ENCODE measurements at places on chromosomes 13 and 19.

DNA sequence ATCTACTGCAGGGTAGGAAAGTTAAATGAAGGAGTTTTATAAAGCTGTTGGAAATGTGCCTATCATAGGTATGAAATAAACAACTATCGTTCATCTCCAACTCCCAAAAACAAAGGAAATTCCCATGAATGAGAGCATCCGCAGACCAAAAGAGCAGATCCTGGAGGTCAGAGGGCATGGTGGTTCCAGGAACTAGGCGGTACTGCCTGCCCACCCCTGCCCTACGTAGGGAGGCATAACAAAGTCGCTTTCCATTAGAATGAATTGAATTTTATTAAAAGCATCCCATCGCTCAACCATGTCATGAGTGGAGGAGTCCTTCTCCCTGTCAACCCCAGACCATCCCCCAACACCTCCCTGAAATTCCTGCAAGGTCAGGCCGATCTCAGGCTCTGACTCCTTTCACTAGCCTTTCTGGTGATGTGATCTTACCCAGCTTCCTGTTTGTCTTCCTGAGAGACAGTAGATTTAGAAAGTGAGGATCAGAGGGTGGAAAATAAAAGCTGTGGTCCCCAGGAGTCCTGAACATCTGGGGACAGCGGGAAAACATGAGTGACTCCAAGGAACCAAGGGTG, at the start of gene CLEC4M:
CLEC4M (plus strand) TSS at position 525 of the 575 bp plus-strand sequence; CDS start at position 549, 24 bp downstream.
- no peak for DNase-seq

- no peak for DNase-seq
Observed at GRCh38 chr13:88142653-88143052, 471.5 kb downstream of the SLITRK5 start.

- no peak for DNase-seq
Observed at GRCh38 chr13:28494778-28495537, at the start of gene FLT1. Gene FLT1 (minus strand): TSS chr13:28495128. CDS start chr13:28494843, 285 bp downstream.

DNA sequence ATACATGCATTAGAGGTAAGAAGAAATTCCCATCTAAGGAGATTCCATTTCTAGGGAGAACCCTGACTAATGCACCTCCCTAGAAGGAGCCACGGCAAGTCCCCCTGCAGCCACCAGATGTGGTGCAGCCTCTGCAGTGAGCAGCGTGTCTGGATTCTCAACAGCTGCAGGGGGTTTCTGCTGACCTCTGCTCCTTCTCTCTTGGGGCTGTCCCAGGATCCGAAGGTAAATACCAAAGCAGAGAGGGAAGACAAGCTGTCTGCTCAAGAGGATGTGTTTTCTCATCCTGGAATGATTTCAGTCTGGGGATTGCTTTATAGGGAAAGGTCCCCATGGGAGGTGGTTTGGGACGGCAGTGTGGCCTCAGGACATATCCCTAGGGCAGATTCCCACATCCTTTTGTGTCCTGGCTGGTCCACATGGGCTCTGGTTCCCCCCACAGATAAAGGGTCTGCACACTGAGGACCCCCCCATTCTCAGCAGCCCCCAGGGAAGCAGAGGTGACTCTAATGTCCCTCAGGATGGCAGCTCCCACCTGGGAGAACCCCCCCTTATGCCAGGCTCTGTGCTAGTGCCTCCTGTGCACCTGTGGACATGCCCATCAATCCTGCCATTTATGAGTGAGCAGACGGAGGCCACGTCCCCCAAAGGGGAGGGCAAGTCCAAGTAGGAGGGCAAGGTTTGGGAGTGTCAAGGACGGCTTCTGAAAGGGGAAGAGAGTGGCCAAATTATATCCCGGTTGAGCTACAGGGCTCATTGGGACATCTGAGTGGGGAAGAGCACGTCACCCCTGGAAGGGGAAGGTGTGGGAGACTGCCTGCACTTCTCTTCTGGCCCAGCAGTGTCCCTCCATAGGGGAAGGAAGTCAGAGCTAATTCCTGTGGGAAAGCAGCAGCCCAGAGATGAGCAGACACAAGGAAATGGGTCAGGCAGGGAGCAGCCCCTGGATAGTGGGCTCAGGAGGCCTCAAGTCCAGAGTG, 10.2 kb upstream of the OR10H5 start:
- DNase-seq: no peak

- no peak for DNase-seq
Observed at GRCh38 chr19:39307046-39307821, 11.0 kb downstream of the IFNL1 start.

- DNase-seq: no peak
Observed at GRCh38 chr13:113537205-113537604, 46.7 kb upstream of the DCUN1D2 start.

DNA sequence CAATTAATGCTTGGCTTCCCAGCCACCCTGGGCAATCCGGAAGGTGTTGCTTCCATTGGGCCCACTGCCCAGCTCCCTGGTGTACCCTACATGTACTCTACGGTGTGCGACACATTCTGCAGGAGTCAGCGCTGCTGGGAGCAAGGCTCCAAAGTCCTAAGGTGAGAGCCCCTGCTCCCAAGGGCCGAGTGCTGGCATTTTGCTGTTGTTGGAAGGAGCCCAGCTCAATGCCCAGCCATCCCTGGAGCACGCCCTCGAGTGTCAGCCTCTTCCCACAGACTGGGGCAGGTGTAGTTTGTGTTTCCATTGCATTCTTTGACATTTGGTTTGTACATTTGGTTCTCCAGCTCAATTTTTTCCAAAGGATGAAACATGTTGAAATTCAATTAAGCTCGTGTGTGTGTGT, 64.6 kb downstream of the GGACT start:
- no peak for DNase-seq

DNA sequence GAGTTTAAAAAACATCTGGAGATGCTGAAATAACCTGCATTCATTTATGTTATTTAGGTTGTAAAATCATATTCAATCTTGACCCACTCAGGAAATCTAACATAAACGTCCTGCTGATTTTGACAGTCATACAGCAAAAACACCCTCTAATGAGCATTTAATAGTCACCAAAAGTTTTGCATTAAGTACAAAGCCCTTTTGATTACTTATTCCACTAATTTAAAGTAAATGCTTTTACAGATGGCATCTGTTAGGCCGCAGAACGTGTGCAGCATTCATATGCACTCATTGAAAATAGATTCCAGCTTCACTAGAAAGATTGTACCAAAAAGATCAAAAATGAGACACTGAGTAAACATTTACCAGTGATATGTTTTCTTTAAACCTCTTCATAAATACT, 1295.1 kb downstream of the EFNB2 start:
- no peak for DNase-seq

DNA sequence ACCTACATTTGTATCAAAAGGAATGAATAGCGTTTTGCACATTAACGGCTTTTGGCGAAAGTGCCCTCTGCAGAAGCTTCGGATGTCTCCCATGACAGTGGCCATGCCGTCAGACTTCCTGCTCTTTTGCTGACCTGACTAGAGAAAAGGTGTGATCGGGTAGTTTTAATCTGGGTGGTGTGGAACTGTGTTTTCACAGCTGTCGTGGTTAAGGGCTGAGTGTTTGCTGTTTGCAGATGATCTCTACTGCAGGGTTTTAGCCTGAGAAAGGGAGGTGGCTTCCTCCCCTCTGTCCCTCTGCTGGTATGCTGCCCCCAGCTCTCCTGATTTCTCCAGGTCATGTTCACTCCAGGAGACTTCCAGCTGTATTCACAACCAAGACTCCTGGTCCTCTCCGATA, 22.4 kb downstream of the ZNF71 start:
- no peak for DNase-seq

DNA sequence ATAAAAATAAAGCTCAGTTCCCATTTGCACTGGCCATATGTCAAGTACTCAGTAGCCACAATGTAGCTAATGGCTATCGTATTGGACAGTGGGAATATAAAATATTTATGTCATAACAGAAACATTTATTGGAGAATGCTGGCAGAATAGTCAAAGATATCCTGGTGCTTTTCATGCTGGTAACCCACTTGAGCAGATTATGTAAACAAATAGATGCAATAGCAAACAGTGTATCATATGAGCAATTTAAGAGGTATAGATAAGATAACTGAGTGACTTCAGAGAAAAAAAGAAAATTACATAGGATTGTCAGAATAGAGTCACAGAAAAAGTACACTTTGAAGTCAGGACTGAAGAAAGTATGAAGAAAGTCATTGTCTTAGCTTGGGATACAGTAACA, 426.6 kb downstream of the NDFIP2 start:
- DNase-seq: no peak

GRCh38 chr19:45598267-45599001, 3.6 kb downstream of the GPR4 start:
- DNase-seq: no peak

DNA sequence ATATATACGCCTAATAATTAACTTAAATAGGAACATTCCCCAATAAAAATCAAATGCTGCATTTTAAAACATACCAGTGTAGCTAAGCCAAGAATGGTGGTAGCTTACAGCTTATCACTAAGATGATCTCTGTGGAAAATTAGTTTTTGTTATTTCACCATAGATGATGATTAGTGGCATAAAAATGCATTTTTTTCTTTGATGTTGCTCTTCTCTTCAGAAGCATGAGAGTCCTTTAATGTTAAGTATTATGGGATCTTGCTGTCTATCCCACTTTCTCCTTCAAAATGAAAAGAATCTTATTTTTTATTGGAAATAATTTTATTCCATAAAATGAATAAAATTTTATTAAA, 731.0 kb downstream of the SLITRK1 start:
- DNase-seq: no peak

GRCh38 chr13:112893570-112894422, 75.2 kb upstream of the MCF2L start:
- no peak for DNase-seq

DNA sequence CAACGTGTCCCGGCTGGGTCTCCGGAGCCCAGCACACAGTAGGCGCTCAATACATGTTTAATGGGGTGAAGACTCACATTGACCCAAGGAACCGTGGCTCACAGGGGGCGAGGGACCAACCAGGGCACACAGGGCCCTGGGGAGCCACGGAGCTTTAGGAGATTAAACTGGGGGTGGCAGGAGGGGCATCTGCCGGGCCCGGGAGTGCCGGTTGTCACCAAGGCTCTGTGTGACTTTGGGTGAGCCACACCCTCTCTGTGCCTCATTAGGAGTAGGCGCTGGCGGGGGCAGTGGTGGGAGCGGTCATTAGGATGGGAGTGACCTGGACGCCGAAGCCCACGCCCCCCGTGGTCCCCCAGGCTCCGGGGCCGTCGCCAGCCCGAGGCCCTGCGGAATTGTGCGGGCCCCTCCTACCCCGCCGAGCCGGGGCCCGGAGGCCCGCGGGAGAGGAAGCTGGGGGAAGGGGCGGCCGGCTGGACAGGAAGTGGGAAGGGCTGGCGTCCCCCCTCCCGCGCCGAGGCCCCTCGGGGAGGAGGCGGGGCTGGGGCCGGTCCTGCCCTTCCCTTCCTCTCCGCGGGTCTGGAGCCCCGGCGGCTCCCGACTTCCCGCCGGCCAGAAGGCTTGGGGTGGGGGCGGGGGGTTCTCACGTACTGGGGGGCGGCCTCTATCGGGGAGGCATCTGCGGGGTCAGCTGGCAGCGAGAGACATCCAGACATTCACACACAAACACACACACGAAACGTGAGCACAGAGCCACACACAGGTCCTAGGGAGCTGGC, 1.8 kb upstream of the SSBP4 start:
- DNase-seq: no peak

DNA sequence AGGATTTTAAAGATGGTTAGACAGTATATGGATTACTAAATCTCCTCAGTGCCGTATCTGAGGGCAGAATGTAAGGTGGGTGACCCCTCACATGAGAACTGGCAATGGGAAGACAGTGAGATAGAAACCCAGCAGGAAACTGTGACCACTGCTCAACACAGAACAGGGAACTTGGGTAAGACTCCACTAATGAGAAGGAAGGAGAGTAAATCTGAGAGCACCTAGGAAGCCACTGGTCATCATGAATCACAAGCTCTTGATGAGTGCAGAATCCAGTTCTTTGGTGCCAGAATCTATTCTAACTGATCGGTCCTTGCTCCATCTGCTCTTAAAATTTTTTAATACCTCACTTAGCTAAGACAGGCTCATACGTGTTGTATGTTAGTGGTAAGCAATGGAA, 261.8 kb downstream of the KLF12 start:
- DNase-seq: no peak

DNA sequence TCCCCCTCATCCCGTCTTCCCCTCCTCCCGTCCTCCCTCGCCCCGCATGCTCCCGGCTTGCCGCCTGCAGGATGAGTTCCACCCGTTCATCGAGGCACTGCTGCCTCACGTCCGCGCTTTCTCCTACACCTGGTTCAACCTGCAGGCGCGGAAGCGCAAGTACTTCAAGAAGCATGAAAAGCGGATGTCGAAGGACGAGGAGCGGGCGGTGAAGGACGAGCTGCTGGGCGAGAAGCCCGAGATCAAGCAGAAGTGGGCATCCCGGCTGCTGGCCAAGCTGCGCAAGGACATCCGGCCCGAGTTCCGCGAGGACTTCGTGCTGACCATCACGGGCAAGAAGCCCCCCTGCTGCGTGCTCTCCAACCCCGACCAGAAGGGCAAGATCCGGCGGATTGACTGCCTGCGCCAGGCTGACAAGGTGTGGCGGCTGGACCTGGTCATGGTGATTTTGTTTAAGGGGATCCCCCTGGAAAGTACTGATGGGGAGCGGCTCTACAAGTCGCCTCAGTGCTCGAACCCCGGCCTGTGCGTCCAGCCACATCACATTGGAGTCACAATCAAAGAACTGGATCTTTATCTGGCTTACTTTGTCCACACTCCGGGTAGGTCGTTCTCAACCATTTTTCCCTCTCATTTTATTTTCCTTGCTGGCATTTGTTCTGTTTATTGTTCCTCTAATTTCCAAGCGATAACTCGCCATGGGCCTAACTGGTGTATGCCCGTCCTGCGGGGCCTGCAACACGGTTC, 29.8 kb downstream of the NFIX start:
- no peak for DNase-seq

DNA sequence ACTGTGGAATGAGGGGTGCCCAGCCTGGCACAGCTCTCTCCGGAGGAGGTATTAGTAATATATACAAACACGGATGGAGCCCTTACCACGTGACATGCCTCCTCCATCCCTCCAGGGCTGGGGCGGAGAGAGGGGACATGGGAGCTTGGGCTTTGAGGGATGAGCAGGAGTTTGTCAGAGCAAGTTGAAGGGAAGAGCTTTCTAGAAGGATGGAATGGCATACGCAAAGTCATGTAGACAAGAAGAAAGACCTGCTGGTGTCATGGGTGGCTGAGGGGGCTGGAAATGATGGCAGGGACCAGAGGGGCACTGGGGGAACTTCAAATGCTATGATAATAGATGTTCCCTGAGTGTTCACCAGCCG, 2.6 kb downstream of the MPND start:
- DNase-seq: no peak
